Memory B cell (primary cell): ENCODE measurements at places on chromosomes 5 and 9.

DNA sequence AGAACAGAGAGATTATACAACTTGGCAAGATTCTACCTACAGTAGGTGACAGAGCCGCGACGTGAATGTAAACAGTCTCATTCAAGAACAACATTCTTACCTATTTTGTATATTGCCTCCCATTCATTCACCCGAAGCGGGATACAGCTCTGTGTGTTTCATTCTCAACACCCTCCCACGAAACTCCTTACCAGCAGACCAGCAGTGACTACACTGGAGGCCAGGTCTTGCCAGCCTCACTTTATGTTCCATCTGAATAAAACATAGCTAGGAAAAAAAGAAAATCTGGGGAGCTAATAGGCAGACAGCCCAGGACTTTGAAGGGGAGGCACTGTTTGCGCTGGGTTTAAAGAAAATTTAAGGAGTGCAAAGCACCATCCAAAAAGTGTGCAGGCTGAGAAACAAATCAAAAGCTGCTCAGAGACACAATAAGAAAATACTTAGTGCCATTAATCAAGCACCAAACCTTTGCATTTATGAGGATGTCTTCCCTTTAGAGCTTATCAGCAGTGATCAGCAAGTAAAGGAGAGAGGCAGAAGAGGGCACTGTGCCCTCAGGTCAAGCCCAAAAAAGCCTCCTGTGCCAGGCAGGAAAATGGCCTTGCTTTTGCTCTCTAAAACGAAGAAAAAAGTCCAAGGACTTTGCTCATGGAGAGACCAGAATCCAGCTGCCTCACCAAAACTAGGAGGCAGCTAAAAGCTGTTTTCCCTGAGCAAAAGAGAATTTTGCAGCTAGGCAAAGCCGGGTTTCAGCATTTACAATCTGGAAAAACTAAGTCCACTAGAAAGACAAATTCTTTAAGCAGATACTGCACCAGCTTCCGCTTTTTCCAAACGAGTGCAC is 295.1 kb downstream of the BNC2 start:
- no peak for DNase-seq

DNA sequence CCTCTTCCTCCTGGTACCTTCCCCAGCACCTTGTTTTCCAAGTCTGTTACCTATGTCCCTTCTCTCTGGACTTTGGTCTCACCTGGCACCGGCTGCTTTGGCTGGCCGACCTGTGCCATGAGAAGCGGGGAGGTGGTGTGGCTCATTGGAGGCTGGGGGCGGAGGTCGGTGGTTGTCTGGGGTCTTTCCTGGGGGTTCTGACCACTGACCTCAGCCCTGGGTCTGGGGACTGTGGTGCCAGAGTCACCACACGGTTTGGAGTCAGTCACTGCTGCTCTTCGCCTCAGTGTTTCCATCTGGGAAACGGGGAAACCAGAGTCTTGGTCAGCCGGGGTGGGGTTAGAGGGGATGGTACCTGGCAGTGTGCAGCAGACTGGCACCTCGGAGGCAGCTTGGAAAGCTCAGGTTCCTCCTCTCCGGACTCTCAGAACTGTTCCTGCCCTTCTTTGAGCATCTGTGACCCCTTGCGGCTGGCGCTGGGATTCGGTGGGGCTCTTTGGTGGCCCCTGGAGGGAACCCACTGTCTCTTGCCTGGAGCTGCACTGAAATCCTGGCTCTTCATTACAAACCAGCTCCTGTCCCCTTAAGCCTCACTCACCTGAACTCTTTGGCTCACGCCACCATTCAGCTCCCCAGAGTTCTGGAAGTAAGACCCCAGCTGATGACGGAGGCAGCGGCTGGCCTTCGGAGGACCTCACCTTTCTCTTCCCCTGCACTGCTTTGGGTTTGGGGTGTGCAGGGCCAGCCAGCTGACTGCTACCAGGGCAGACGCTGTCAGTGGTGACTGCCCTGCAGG is 4.1 kb upstream of the RXRA start:
- DNase-seq, result no peak

GRCh38 chr5:174291162-174291561 is 245.7 kb downstream of the NSG2 start:
- DNase-seq, result no peak

DNA sequence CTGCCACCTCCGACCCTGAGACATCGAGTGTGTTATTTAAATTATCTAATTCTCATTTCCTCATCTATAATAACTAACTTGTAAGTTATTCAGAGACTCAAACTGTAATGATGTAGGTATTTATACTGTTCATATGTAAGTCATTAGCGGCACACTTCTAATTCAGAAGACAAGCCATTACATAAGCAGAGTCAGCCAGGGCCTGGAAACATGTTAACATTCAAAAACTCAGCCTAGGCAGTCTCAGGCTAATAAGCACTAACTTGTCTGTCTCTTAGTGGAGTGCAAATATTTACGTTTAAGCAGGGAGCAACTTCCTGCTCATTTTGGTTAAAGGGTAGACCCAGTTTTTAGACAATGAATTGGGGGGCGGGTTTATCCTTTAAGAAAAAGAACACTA is 598.4 kb downstream of the ACTL7B start:
- DNase-seq, result no peak

- no peak for DNase-seq
These were observed 43.4 kb downstream of the DPYSL3 start for GRCh38 chr5:147466360-147466980.

GRCh38 chr5:131230406-131230805 is 33.4 kb upstream of the CDC42SE2 start:
- no peak for DNase-seq

DNA sequence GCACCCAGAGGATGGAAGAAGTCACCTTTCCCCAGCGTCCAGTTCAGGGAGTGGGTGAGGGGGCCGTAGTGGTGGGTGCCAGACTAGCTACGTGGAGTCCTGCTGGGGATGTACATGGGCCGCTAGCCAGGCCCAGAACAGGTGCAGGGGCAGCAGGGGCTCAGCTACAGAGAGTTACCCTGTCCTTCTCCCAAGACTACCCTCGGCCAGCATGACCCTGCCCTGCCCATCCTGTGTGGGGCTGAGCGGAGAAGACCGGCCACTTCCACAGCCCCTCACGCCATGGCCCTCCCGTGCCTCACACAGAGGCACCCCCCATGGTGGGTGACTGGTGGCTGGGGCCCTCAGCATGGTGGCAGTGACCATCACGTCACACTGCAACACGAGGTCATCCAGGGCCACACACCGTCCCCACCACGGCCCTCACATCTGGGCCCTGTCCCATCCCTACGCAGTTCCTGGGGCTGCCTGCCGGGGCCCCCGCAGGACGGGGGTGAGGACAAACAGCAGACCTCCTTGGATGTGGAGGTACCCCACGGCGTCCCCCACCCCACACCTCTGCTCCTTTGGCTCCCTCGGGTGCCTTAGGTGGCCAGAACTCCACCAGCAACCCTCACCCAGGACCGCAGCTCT is 977 bp upstream of the DPP7 start:
- no peak for DNase-seq

DNA sequence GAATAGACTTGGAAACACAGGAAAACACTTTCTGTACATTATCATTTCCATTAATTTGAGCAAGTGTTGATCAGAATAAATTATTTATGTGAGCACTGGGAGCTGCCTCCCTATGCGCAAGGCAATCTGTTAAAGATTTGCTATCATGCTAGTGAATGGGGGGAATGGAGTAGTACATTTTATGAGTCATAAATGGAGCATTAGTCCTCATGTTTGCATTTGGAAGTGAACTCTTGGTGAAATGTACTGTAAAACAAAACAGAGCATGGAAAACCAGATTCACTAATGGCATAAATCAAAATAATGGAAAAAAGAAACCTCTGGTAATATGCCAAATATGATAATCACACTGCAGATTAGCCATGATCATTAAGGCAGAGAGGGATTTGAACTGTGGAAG is 40.5 kb upstream of the TMC1 start:
- DNase-seq, result no peak

GRCh38 chr5:154535535-154535934 is 57.5 kb upstream of the HAND1 start:
- DNase-seq, result no peak

DNA sequence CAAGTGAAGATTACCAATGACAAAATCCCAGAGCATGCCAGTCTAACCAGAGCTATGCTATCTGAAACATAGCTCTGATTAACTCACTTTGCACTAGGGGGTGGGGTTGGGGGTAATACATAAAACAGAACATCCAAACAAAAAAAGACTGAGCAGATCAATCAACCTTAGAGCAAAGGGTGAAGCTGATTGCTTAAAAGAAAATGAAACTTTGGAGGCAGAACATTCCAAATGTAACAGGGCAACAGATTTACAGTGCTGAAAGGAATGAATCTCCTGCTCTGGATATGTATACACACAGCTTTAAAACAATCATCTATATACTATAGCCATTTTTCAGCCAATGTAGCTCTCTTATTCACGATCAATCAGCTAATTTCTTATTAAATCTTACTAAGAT is 4.9 kb downstream of the IL6ST start:
- no peak for DNase-seq
